ENCODE measurements at places on chromosomes 1 and 21. TPM values are rescaled to one million over a fixed set of nuclear protein-coding genes. Genes with fewer than 3 reads are reported as not detected.

The OLFML2B gene
- total RNA-seq, result 5.8 TPM

The LIPI gene
- total RNA-seq, result not detected

The GJA5 gene
- 39.4 TPM for total RNA-seq

The ERICH3 gene
- not detected for total RNA-seq

The RGS8 gene
- total RNA-seq, result 0.05 TPM

The PGD gene
- 58.8 TPM for total RNA-seq

Data from left cardiac atrium (tissue), 4 donors.